Stimulated activated CD4-positive, alpha-beta T cell treated with anti-CD3 and anti-CD28 coated beads, Interleukin-4, amount 100 ng/mL, for 48 hours (primary cell): ENCODE measurements at places on chromosomes 7 and 10.

DNA sequence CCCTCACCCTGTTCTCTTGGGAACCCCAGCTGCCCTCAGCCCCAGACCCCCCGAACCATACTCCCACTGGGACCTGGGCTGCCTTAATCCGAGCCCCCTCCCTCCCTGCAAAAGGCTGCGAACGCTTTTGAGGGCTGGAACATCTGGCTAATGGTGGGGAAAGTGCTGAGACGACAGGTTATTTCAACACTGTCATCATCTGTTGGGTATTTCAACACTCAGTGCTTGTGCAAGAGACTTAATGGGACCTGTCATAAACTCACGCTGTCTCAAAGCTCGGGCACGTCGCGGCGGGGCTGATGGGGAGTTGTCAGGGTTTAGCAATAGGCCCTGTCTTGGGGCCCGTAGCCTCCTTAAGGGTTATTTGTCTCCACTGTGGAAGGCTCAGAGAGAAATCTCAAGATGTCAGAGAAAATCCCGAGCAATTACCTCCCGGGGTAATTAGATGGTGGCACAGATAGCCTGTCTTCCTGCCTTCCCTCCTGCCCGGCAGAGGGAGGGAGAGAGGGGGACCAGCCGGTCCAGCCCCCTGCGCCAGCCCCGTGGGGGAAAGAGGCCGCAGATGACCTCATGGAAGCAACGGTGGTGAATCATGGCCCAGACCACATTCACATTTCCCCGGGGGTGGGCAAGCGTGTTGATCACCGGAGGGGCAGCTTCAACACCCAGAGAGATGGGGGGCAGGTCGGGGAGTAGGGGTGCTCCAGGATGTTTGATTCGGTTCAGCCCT is 88.7 kb upstream of the MYL10 start:
- DNase-seq, result no peak

- no peak for DNase-seq
These were observed 37.1 kb downstream of the SMURF1 start for GRCh38 chr7:99106821-99107241.

DNA sequence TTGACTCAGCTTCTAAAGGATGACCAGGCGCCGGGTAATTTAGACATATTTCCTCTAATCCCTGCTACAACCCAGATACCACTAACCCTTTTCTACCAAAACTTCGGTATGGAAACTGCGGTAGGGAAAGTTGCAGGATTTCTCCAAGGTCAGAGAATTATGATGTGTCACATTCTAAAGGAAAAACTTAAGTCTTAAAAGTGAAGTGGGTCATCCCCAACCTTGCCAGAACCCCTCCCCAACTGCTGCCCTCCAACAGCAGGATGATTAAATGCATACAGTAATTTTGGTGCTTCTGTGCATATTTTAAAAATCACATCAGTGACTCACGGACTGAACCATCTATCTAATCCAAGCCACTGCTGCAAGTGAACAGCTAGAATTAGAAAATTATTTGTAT is 52.7 kb downstream of the GRB10 start:
- no peak for DNase-seq

DNA sequence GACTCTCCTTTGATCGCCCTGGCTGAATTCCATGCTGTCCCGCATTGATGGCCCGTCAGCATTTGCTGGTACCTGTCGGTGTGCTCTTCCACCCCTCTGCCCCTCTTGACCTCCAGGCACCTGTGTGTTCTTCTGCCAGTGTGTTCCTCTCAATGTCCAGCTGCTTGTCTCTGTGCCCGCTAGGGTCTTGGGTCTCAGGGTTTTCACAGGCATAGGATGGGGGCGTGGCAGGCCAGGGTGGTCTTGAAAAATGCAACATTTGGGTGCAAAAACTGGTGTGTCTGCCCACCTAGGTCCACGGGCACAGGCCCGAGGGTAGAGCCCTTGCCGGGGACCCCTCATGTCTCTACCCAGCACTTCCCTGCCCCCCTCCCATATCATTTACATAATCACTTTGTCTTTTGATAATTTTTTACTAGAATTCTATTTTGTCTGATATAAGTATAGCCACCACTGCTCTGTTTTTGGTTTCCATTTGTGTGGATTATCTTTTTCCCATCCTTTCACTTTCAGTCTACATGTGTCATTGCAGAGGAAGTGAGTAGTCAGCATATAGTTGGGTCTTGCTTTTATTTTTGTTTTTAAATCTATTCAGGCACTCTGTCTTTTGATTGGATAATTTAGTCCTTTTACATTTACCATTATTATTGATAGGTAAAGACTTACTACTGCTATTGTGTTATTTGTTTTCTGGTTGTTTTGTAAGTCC is 46.6 kb upstream of the ADRA2A start:
- no peak for DNase-seq

- no peak for DNase-seq
These were observed 149.5 kb downstream of the FANK1 start for GRCh38 chr10:126045861-126046260.

- no peak for DNase-seq
These were observed 20.6 kb downstream of the PALD1 start for GRCh38 chr10:70498970-70499835.

GRCh38 chr10:101047961-101048892 is 13.6 kb upstream of the KAZALD1 start:
- no peak for DNase-seq

DNA sequence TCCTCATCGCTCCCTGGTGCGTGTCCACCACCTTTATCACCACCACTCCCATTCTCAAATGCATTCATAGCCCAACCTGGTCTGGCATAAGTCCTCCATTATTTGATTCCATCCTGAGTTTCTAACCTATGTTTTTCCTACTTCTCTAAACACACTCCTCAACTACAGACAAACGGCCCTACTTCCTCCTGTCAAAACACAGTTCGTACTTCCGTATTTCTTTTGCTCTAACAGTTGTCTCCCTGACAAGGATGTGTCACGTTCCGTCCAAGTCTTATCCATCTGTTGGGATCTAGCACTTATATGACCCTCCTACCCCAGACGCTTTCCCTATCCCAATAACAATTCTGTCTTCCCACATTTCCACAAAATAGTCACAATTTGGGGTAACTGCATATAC is 46.8 kb downstream of the DOCK4 start:
- DNase-seq, result no peak

DNA sequence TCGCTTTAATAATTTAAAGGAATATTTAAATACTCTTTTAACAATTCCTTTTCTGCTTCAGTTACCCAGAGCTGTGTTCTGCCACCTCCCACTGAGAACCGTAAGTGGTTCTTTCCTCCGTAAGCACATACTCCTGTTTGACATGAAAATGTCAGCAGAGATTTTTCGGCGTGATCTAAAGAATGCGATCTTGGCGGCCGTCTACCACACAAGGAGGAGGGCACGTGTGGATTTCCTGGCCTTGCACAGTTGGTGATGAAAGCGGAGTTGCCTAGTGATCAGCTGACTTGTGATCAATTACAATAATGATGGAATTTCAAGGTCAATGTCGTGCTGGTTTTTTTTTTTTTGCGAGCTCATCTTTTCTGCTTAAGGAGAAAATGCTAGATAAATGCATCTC is 35.6 kb upstream of the INSIG1 start:
- no peak for DNase-seq

DNA sequence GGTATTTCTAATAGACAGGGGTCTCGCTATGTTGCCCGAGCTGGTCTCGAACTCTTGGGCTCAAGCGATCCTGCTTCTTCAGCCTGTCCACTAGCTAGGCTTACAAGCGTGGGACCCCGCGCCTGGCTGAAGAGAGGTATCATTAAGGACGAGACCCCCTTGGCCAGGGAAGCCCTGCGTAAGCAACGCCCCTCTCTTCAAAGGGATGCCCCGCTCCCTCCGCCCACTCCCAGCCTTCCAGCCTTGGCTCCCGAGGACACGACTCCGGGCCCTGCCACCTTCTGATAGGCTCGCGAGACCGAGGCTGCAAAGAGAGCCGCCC is 220 bp upstream of the ZKSCAN5 start:
- no peak for DNase-seq

DNA sequence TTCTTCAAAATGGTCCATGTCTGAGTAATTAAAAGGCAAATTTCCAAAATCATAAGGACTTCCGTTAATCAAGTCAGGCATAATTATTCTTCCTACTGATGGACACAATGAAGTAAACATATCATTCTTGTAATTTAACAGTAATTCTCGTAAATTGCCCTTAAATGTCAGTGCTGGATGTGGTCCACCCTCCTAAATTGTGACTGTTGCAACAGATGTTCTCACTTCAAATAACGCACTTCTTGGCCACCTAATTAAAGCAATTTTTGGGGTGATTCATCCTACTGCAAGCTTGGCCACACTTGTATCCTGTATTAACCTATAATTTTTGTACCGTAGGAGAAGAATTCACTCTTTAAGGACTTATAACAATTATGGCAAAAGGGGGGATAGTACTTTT is 1.9 kb downstream of the COL1A2 start:
- no peak for DNase-seq

- no peak for DNase-seq
These were observed 135.0 kb downstream of the GALNT17 start for GRCh38 chr7:71266912-71267311.

- DNase-seq, result no peak
These were observed 67.0 kb downstream of the MDFIC start for GRCh38 chr7:114988755-114989375.

- DNase-seq, result peak; percentile 1
These were observed 825 bp downstream of the RAB11FIP2 start for GRCh38 chr10:118045837-118046394.

DNA sequence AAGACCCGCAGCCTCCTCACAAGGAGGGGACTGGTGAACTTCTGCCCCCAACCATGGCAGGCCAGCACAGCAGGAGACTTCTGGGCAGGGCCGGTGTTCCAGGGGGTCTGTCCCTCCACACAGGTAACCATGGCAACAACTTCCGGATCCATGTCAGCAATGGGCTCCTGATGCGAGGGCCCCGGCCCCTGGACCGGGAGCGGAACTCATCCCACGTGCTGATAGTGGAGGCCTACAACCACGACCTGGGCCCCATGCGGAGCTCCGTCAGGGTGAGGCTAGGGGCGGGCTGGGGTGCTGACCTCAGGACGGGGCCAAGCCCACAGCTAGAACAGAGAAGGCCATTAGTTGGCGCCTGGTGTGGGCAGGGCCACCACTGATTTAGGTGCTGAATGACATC is 5.7 kb upstream of the C10orf105 start:
- no peak for DNase-seq
